ENCODE measurements at places on chromosomes 1 and 21.

DNA sequence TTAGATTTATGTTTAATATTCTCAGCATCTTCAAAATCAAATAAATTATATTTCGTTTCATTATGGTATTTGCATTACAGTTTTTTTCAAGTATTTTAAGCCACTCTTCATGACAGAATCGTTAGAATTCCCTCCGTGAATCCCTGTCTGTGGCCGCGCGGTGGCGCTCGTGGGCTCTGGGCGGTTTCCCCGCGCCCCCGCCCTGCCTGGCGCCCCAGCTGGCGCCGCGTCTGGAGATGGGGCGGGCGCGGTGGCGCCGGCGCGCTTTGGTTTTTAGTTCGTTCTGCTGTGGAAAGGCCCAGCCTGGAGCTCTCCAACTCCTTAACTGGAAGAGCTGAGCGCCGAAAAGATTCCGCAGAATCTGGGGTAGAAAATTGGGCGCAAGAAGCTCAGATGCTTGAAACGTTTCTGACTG lies 25.7 kb downstream of the PRMT2 start:
- peak; percentile 55 for DNase-seq

GRCh38 chr1:179856296-179856695 lies 21.3 kb downstream of the TOR1AIP2 start:
- DNase-seq, result no peak

- DNase-seq, result no peak
Observed at GRCh38 chr1:229221106-229222019, 49.5 kb upstream of the RAB4A start.

GRCh38 chr1:41599912-41600311 lies 115.4 kb upstream of the EDN2 start:
- DNase-seq, result no peak

GRCh38 chr1:168920456-168921094 lies 185.9 kb upstream of the ATP1B1 start:
- no peak for DNase-seq
